ENCODE measurements at places on chromosomes 11 and 22.
A peak's percentile ranks its signal among the peaks of the same experiment; 100 is the strongest.

DNA sequence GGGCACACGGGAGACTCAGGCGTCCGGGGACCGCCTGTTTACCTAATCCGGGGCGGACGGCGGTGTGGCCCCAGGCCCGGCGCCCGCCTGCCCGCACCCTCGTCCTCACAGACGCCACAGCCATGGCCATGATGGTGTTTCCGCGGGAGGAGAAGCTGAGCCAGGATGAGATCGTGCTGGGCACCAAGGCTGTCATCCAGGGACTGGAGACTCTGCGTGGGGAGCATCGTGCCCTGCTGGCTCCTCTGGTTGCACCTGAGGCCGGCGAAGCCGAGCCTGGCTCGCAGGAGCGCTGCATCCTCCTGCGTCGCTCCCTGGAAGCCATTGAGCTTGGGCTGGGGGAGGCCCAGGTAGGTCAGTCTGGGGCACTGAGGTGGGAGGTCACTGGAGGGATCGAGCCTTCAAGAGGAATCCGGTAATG lies 10.0 kb upstream of the RAB1B start:
- DNase-seq = no peak

GRCh38 chr11:98734686-98735085 lies 286.1 kb upstream of the CNTN5 start:
- DNase-seq = no peak

DNA sequence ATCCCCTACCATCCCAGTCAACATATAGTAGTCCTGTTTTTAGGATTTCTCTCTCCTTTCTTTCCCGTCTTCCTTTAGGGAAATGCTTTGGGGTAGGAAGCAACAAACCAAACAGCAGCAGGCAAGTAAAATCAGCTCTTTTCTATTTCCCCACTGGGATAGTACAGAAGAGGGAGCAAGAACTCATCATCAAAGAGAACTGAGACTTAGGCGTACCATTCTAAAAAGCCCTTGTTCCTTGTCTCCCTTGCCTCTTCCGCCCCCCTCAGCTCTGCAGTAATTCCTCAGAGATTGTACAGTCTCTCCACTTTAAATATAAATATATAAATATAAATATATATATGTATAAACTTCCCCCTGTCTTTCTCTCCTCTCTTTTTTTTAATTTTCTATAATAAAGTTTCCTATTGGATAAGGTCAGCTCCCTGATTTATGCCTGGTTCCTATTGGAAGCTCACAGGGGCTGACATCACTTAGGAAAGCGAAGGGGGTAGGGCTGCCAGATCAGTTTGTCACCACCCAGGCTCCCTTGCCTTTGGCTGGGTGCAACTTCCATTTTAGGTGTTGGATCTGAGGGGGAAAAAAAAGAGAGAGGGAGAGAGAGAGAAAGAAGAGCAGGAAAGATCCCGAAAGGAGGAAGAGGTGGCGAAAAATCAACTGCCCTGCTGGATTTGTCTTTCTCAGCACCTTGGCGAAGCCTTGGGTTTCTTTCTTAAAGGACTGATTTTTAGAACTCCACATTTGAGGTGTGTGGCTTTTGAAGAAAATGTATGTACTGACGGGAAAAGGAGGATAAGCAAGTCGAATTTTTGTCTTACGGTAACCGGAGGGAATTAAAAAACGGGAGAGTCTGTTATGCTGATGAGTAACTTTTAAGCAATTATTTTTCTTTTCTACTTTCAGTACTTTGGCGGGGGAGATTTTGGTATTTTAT lies at the start of gene CTNND1:
TSS of gene CTNND1 (plus strand) at position 502 of the 934 bp plus-strand sequence. CDS start 29,677 bp downstream, outside the sequence.
- DNase-seq = peak; percentile 89

DNA sequence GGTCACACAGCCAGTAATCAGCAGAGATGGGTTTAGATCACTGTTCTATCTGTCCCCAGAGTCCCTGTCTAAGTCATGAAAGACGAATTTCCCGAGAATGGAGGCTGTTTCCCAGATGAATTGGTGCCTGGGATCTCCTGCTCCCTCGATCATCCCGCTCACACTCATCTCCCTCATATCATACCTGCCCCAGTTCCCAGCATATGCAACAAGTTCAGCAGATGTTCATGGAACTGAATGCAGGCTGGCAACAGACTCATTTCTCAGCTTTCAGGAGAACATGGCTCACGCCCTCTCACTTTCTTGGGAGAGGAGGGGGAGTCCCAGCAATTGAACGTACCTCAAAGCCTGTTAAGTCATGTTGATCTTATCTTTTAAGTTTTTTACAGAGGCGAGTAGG lies 22.1 kb downstream of the CD6 start:
- no peak for DNase-seq

DNA sequence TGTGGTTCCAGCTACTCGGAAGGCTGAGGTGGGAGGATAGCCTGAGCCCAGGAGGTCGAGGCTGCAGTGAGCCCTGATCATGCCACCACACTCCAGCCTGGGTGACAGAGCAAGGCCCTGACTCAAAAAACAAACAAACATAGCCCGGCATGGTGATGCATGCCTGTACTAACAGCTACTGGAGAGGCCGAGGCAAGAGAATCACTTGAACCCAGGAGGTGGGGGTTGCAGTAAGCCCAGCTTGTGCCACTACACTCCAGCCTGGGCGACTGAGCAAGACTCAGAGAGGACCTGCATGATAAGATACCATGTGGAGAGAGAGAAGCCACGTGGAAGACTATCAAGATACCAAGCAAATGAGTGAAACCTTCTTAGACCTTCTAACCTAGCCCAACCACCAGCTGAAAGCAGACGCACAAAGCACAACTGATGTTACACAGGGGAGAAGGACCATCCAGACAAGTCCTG lies 36.1 kb downstream of the AMBRA1 start:
- DNase-seq = no peak

DNA sequence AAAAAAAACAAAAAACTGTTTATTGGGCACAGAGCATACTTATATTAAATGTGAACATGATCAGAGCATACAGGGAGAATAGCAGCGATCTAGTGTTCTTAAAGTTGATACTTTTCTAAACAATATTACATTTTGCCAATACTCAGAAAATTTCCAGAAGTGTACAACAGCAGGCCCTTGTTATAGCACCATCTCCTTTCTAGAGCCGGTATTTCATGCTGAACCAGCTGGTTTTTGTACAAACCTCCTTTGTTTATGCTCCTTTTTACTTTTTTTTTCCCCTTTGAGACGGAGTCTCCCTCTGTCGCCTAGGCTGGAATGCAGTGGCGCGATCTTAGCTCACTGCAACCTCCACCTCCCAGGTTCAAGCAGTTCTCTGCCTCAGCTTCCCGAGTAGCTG lies 90.7 kb downstream of the PPP6R3 start:
- no peak for DNase-seq

- DNase-seq = no peak
Measured at GRCh38 chr11:128504486-128504885, 82.9 kb downstream of the ETS1 start.

DNA sequence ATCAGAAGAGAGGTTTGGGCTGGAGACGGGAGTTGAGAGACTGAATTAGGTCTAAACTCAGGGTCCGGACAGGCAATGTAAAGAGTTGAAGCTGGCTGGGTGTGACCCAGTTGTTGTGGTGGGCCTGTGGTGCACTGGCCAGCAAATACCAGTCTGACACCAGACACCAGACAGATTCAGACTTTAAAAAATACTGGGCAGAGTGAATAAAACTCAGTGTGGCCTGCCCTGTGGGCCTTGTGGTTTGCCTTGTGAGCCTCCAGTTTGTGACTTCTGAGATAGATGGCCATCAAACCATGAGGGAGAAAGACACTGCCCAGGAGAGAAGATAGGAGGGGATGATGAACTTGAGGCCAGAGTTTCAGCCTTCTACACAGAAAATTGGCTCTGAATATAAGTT lies 25.8 kb downstream of the RCN1 start:
- no peak for DNase-seq

DNA sequence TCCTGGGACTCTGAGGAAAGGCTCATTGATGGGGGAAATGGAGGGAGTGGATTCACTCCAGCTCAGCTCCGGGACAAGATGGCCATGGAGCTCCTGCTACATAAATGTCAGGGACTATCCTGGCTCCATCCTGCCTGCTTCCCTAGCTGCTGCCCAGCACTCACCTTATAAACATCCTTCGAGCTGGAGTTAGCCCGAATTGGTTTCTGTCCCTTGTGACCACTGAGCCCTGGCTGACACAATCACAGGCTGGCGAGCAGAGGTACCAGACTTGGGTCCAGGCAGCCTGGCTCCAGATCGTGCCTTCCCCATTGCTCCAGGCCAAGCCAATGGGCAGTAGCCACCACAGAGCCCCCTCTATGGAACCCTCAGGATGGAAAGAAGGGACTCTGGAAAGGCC lies 77.6 kb downstream of the FDX1 start:
- no peak for DNase-seq

- peak; percentile 90 for DNase-seq
Measured at GRCh38 chr22:19291580-19292457, at the start of gene CLTCL1. CLTCL1 (minus strand) TSS chr22:19291719; CDS start chr22:19291641, 78 bp downstream.

DNA sequence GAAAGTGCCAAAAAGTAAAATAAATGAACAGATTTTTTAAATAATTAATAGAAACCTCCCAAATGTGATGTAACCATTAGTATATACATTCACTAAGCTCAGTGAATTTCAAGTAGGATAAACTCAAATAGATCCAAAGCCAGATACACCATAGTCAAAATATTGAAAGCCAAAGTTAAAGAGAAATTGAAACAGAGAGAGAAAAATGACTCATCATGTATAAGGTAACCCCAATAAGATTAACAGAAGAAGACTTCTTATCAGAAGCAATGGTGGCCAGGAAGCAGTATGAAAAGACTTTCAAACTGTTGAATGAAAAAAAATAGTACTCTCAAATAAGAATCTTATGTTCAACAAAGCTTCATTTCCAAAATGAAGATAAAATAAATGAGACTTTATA lies 70.5 kb downstream of the LUZP2 start:
- no peak for DNase-seq

GRCh38 chr11:66739983-66740382 lies 11.0 kb upstream of the SPTBN2 start:
- no peak for DNase-seq

DNA sequence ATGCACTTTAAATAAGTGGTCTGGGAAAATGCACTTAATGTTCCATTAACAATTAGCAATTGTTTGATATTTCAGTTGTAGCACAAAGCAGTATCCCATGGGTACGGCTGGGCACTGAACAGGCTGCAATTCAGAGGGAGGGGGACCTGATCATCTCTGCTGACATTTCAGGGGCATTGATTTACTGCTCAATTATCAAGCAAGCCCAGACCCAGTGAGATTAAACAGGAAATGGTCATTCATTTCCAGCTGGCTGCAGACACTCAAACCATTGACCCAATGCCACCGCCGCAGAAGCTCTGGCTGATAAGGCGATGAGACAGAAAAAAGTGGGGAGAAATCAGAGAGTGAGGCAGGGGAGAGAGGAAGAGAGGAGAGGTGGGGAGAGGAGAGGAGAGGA lies 1.2 kb downstream of the GPR83 start:
- no peak for DNase-seq

GRCh38 chr11:95641495-95641894 lies 148.1 kb downstream of the FAM76B start:
- peak; percentile 90 for DNase-seq

DNA sequence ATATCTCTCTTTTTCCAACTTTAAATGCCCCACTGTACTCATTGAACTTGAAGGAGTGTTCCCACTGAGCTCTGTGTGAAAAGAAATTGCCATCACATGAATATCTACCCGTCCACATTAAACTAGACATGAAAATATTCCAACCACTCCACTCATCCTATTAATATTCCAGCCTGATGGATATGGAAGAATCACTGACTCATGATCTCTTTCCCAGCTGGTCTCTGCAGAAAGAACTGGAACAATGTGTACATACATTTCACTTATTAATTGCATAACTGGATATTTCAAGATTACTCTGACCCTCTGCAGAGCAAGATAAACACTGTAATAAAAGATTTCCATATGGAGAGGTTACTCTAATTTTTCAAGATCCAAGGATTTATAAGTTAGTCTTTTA lies 711.1 kb upstream of the LRRC4C start:
- DNase-seq = no peak

DNA sequence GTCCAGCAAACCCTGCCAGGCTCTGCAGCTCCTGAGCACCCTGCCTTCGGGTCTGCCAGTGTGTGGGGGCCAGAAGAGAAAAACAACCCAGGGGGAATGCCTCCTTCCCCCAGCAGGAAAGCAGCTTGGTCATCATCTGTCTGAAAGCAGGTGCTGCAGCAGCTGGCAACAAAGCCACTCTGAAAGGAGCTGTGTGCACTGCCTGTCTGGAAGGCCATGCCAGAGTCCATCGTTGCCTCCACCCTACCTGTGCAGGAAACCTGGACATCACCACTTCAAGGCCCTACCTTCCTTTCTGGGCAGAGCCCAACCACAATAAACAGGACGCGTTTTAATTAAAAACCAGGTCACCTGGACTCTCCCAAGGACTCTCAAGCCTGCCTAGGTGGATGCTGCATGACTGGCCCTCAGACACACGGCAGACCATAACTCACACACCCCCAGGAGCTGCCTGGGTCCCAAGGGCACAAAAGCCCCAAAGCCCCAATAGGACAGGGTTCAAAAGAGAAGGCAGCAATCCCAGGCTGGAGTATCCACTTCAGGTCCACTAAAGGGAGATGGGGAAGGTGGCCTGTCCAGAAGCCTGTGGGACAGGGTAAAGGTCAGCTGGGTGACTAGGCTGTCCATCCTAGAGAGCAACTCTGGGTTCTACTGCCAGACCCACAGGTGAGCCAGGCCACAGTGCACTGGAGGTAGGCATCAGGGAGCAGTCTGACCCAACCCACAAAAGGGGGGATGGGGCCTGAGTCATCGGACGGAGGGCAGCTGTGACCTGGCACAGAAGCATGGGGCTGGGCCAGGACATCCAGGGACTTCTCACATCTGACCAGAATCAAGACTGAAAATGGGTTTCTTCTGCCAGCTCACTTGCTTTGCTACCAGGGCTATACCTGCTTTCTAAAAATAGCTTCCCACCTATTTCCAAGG lies 6.1 kb downstream of the GNB1L start:
- no peak for DNase-seq

- DNase-seq = no peak
Measured at GRCh38 chr11:88375927-88376470, 38.5 kb upstream of the CTSC start.
